Activated CD4-positive, alpha-beta T cell treated with anti-CD3 and anti-CD28 coated beads, Interleukin-2, amount 50 U/mL, for 4 hours (primary cell): ENCODE measurements at places on chromosomes 16 and 17.

DNA sequence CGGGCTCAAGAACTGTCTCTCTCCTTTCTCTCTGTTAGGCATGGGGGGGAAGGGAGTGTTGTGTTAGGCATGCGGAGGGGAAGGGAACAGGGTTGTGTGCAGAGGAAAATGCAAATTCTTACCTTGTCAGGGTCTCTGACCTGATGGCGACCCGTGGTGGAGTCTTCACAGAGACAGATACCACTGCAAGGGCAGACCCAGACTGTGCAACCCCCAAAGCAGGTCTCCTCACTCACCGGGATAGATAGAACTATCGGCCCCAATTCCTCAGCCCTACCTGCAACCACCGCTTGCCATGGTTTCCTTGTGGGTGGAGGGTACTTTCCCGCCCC lies 9.6 kb upstream of the MPP2 start:
- no peak for DNase-seq

GRCh38 chr16:77937473-77938149 lies 84.7 kb upstream of the CLEC3A start:
- DNase-seq, result no peak

GRCh38 chr17:58278661-58279015 lies 2.1 kb downstream of the MPO start:
- DNase-seq, result no peak

- no peak for DNase-seq
These were observed 12.4 kb downstream of the SNTB2 start for GRCh38 chr16:69199382-69199781.

DNA sequence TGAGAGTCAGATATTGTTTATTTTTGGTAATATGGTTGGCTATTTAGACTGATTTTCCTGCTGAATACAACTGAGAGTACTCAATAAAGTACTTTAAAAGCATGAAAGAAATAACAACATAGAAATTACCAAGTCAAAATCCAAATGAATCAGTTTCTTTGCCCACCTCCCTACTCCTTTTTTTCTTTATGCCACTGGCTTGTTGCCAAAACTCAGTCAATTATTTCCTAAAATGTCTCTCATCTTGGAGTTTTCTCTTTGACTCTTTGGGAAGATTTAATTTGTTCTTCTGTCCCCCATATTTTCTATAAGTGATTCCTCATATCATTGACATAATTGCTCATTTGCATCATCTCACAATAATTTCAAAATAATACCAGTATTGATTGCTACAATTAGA lies 2.6 kb upstream of the OMG start:
- no peak for DNase-seq

DNA sequence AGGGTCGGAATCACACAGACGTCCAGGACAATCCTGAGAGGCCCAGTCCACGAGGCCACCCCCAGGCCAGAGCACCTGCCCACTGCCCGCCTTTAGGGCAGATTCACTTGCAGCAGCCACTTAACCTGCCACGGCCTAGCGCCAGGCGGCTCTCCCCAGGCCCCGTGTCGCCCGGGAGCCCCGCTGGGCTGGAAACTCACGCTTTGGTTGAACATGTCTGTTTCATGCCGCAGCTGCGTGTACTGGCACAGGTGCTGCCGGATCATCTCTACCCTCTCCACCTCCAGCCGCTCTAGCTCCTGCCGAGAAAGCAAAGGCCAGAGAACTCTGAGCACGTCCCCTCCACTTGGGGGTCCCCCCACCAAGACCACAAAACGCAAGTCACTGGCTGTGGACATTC lies 12.7 kb upstream of the RCVRN start:
- no peak for DNase-seq

DNA sequence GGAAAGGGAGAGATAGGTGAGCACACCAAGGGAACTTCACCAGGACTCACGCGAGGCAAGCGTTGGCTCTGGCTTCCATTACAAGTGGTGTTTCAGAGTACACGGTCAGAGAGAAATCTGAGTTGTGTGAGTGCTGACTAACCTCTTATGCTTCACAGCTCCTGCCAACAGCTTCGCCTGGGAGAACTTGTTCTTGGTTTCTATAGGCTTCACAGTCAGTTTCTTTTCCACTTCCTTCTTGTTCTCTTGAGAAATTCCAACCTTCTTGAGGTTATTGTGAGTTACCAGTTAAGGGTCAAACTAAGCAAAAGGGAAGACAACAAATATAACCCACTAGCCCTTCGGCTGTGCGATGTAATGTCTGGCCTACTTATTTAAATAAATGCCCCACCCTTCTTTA lies 18.9 kb downstream of the PSME3IP1 start:
- no peak for DNase-seq

- no peak for DNase-seq
These were observed 568 bp upstream of the TNK1 start for GRCh38 chr17:7380321-7380720.

DNA sequence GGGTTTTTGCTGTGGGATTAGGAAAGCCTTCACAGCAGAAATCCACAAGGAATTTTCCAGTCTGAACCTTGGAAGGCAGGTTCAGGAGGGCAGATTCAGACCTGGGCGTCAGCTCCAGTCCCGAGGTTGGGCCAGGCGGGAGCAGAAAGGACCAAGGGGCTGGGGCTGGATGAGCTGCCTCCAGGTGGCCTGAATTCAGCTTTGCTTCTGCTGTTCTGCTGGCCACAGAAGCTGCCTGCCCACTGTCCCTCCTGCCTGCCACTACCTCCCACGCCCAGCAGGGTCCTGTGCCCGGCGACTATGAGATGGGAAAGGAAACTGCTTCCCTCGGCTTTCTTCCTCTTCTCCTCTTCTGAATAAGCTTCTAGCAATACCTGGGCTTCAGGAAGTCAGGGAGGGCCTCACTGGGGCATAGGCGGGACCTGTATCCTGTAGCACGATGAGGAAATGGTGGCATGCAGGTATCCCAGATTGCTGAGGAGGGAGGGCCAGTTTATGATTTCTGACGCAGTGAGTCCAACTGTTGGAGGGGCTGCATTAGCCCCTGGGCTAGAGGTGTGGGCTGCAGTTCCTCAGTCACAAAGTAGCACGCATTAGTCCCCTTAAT lies 18.4 kb downstream of the TBX4 start:
- DNase-seq, result no peak

GRCh38 chr16:10485698-10486382 lies 94.6 kb downstream of the EMP2 start:
- DNase-seq, result no peak

GRCh38 chr16:29993191-29993902 lies 2.1 kb downstream of the HIRIP3 start:
- no peak for DNase-seq

DNA sequence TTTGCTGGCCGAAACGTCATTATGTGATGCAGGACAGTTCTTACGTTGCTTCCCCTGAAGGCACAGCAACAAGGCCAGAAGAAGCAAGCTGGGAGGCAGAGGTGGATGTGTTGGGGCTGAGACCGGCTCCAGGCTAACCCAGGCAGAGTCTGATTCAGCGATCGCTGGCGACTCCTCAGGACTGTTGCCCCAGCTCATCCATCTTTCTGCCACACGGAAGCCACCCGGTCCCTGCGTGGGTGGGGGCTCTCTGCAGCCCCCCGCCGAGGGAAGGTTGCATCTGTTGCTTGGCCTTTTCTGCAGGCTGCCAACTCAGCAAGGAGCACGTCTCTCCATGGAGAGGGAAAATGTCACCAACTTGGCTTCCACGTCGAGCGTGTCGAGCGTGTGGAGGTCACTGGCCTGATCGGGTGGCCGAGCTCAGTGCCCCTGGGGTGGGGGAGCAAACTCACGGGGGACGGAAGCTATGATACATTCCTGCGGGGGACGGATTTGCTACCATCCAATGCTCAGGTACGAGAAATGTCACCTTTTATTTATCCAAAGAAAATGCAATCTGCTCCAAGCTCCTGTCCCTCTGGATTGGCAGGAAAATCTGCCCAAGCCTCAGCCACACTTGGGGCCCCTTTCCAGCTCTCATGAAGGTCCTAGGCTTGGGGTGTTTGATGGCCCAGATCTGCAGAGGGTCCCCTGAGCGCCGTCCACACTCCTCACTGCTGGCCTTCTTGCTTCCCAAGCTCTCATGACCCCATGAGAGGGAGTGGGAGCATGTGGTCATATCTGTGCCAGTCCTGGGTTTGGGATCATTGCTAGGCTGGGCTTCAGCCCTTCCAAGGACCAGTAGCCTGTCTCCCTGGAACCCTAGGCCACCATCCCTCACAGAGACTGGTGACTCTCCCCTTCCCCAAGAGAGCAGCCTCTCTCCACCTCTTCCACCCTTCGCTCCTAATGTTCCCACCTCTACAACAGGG lies 69.4 kb downstream of the RPH3AL start:
- no peak for DNase-seq

DNA sequence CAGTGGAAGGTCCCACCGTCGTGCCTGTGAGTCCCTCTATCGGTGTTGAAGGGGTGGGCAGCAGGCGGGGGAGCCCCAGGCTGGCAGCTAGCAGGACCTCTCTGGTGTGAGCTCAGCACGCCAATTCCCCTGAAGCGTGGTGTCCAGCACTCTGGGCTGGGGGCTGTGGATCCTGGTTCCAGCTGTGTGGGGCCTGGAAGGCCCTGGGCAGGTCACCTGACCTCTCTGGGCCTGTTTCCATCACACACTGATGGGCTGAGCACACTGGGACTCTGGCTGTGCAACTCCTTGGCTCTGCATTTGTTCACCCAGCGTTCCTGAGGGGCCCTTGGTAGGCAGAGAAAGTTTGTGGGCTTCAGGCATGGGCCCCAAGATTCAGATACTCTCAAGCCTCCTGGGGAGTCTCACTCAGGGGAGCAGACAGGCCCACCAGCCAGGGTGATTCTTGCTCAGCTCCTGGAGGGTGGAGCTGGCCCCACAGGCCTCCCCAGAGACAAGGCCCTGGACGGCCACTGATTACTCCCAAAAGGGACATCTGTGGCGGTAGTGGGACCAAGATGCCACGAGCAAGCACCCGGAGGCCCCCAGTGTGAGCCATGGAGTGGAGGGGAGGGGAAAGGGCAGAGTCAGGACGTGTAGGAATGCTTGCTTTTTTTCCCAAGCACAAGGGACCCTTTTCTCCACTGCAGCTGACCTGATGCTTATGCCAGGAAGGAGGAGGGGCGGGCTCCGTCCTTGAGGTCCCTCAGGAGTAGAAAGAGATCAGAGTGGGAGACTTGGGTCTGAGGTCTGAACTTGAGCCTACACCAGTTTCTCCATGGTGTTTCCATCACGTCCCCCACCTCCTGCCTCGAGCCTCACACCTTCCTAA lies 8.5 kb downstream of the SCGB1C2 start:
- no peak for DNase-seq

GRCh38 chr16:86281421-86281820 lies 228.9 kb upstream of the FOXF1 start:
- no peak for DNase-seq

DNA sequence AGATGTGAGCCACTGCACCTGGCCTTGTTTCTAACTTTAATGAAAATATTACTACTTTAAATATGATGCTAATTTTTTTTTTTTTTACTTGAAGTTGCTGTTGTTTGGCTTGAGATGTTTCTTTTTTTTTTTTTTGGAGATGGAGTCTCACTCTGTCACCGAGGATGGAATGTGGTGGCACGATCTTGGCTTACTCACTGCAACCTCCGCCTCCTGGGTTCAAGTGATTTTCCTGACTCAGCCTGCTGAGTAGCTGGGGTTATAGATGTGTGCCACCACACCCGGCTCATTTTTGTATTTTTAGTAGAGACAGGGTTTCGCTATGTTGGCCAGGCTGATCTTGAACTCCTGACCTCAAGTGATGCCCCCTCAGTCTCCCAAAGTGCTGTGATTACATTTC lies 23.6 kb downstream of the IGSF6 start:
- DNase-seq, result no peak

GRCh38 chr16:79437764-79438751 lies 162.5 kb downstream of the MAF start:
- no peak for DNase-seq

DNA sequence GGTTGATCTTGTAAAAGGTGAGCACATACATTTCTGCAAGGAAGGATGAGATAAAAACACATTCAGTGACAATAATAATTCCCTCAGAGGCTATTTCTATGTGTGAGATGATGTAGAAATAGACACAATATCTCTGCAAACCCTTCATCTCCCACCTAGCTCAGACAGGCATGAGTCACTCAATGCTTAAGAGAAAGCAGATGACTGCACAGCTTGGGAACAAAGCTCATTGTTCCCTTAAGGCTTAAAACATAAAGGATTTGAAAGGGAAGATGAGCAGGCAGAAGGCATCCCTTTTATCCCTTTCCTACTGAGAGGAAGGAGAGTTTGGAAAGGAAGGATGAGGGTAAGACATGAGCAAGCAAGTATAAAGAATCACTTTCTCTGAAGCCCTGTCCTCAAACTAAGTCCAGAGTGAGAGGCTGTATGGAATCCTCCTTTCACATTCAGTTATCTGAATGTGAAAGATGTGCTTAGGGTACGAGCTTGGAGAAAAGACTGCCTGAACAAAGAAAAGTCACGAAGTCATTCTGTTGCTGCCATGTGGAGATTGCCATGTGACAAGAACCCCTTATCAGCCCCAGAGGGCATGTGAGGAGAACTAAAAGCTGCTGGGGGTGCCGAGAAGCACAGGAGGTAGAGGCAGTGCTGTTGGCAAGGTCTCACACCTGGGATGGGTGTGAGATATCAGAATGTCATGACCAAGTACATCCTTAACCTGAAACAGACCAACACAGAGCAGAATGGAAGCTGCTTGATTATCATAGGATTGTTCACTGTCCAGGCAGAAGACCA lies 58.2 kb downstream of the CNTNAP4 start:
- DNase-seq, result no peak

- no peak for DNase-seq
These were observed 12.7 kb downstream of the TEX2 start for GRCh38 chr17:64250233-64250835.

- DNase-seq, result no peak
These were observed 5.6 kb downstream of the RAP1GAP2 start for GRCh38 chr17:2801841-2802240.

DNA sequence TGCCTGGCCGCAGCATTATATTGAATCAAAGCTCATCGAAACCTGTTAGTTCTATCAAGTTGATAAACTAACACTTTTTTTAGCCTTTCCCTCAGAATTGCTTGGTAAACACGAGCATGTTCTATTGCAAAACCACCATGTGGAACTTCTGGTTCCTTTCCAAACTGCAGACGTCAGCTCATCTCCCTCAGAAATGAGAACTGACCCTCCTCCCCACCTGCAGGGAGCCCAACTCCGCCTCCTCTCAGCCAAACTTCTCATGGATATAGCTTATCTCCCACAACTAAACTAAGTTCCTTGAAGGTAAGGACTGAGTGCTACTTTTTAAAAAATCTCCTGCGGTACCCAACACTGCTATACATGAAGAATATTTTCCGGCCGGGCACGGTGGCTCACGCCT lies 6.7 kb downstream of the SHMT1 start:
- no peak for DNase-seq

- DNase-seq, result peak; percentile 91
These were observed 1.5 kb downstream of the TNFRSF12A start for GRCh38 chr16:3021449-3022207.
